ENCODE measurements at places on chromosomes 16 and 17.

DNA sequence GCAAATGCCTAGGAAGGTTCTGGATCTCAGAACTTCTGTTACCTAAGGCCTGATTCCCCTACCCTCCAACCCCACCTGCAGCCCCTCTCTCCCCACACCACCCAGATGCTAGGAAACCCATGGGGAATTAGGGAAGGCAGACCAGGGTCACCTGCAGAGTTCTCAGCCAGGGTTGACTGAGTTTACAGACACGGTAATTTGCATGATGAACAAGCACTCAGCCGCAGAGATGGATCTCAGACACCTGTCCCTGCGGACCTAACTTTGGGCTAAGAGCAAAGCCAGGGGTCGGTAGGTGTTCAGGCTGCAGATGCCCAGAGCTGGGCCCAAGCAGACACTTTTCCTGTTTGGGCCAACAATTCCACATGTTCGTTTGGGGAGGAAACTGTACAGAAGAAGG, 2.9 kb downstream of the ABI3 start:
- no peak for DNase-seq

- DNase-seq: no peak
Measured at GRCh38 chr17:5785338-5785737, 201.0 kb upstream of the NLRP1 start.

DNA sequence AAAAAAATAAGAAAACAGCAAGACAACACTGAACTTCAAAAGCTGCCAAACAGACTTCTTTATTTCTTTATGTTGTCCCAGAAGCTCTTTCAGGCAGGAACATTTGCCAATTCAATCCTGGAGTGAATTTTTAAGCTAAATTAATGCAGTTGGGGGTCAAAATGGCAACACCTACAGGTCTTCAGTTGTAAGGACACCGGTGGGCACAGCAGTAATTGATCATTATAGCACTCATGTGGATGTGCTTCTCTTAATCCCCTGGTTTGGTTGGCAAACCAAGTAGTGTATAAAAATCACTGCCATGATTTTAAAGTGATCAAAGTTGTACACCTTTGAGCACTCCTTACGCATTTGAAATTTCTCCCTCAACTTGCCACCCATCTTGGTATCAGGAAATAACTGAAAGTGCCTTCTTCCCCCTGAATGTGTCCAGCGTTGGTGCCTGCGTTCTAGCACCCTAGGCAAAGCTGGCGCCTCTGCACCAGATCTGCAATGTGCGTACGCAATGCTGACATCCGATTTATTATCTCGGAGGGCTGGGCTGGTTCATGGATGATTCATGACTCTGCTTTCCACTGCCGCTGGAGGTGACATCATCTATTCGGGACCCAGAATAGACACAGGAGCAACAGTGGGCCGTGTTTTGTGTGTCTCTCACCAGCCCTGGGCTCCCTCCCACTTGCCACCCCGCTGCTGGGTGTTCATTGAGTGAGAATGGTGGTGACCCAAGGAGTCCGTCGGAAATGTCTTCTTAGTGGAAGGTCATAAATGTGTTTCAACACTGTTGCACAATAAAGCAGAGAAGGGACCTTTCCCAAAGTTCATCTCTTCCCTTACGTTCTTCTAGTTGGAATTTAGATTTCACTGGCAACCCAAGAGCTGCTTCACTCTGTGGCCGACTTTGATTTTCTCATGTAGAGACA, 203.4 kb downstream of the CCDC182 start:
- no peak for DNase-seq

- DNase-seq: no peak
Measured at GRCh38 chr16:67648764-67649407, 3.9 kb downstream of the CARMIL2 start.

GRCh38 chr17:32998887-32999228, 7.2 kb downstream of the SPACA3 start:
- no peak for DNase-seq

- no peak for DNase-seq
Measured at GRCh38 chr17:5770441-5771270, 186.3 kb upstream of the NLRP1 start.

DNA sequence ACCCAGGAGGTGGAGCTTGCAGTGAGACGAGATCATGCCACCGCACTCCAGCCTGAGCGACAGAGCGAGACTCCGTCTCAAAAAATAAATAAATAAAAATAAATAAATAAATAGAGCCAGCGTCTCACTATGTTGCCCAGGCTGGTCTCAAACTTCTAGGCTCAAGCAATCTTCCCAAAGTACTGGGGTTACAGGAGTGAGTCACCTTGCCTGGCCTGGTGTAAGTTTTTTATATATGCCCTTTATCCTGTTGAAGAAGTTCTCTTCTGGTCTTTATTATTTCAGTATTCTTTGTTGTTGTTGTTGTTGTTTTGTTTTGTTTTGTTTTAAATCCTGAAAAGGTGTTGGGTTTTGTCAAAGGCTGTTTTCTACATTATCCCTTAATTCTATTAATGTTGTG, 30.1 kb upstream of the ABCC1 start:
- DNase-seq: no peak

- DNase-seq: no peak
Measured at GRCh38 chr16:23709536-23709935, 3.5 kb downstream of the ERN2 start.

Data from NCI-H1417 treated with DMSO at 0.1 percent for 48 hours (cell line).